ENCODE measurements at places on chromosomes 16 and 17.

DNA sequence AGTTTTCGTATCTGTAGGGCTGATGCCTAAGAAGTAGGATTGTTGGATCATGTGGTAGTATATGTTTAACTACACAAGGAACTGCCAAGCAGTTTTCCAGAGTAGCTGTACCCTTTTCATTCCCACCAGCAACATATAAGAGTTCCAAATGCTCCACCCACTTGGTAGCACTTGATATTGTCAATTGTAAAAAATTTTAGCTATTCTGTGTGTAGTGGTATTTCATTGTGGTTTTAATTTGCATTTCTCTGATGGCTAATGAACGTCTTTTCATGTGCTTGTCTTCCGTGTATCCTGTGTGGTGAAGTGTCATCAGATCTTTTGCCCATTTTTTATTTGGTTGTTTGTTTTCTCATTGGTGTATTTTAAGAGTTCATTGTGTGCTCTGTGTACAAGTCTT is 69.7 kb downstream of the TANC2 start:
- DNase-seq: peak; percentile 64

GRCh38 chr17:12693640-12694039 is 27.9 kb downstream of the MYOCD start:
- DNase-seq: peak; percentile 43

DNA sequence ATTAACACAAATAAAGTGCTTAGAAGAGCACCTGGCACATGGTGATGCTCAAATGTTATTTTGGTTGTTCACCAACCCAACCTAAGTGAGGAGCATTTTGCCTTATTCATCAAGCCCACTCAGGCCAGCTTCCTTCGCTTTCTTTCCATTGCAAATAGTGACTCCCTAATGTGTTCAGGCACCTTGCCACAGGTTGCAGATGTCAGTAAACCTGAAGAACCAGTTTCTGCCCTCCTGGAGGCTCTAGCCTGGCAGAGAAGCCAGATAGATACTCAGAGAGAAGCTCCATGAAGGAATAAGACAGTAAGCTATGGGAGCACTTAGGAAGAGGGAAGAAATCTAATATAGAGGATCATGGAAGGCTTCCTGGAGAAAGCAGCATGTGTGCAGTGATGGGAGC is 23.9 kb downstream of the GPR139 start:
- DNase-seq: no peak

- DNase-seq: no peak
Observed at GRCh38 chr16:4922721-4923342, 14.1 kb downstream of the PPL start.

GRCh38 chr16:23679274-23679985 is 741 bp downstream of the PLK1 start:
- DNase-seq: peak; percentile 68

DNA sequence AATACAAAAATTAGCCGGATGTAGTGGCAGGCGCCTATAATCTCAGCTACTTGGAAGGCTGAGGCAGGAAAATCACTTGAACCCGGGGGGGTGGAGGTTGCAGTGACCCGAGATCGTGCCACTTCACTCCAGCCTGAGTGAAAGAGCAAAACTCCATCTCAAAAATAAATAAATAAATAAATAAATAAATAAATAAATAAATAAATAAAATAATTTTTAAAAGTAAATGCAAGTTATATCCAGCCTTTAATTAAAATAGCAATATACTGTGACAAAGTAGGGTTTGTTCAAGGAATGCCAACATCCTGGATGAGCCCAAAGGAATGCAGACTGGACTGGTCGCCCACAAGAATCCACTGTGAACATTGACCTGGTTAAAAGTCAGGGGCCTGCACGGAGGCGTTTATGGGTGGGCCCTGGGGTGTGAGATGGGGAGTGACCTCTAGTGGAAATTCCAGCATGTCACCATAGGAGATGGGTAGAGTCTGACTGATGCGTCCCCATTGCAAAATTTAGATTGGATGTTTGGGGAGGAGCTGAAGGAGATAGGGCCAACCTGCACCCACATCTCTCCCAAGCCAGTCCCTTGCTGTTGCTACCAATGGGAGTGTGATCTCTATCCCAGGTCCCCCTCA is 9.7 kb upstream of the PIK3R5 start:
- no peak for DNase-seq

DNA sequence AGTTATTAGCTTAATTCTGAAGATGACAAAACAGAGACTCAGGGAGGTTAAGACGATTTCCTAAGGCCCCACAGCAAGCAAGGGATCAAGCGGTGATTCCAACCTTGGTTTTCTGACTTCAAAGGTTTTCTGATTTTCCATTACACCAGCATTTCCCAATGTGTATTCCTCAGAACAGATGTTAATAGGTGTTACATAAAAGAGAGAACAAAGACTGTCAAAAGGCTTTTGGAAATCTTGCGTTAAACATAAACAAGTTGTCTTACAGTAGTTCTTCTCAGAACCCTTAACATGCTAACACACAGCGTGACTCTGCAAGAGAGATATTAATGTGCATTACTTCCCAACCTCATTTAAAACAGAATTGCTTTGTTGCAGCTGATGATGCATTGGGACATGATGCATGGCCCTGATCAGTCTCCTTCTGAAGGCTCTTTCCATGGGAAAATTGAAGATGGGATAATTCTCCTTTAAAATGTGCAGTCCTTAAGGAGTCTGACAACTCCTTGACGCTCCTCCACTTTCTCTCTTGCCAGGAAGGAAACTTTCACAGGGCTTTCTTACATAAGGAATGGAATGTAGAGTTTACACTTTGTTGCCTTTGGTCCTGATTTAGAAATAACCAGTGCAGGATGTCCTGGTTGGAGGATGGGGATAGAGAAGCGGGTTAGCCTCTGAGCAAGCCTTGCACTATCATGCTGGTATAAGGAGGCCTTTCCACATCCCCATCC is 21.5 kb upstream of the MMD start:
- DNase-seq: no peak

- no peak for DNase-seq
Observed at GRCh38 chr17:61254904-61255303, 144.7 kb upstream of the TBX2 start.

DNA sequence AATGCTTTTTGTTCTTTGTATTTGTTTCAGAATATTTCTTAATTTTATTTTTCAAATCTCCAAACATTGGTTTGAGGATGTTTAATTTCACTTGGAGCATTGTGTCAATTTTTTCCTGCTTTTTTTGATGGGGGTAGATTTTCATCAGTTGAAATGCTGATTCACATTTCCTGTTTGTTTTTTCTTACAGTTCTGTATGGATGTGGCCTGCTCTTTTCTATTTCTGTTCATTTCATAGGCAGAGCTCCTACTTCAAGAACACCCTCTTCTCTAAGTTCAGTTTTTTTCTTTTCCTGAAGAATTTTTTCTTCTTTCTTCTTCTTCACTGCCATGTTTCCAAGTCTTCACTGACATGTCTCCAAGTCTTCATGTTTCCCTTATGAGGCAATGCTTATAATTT is 8.8 kb downstream of the MBTD1 start:
- no peak for DNase-seq

- DNase-seq: no peak
Observed at GRCh38 chr17:73719588-73720071, 75.4 kb upstream of the SDK2 start.

DNA sequence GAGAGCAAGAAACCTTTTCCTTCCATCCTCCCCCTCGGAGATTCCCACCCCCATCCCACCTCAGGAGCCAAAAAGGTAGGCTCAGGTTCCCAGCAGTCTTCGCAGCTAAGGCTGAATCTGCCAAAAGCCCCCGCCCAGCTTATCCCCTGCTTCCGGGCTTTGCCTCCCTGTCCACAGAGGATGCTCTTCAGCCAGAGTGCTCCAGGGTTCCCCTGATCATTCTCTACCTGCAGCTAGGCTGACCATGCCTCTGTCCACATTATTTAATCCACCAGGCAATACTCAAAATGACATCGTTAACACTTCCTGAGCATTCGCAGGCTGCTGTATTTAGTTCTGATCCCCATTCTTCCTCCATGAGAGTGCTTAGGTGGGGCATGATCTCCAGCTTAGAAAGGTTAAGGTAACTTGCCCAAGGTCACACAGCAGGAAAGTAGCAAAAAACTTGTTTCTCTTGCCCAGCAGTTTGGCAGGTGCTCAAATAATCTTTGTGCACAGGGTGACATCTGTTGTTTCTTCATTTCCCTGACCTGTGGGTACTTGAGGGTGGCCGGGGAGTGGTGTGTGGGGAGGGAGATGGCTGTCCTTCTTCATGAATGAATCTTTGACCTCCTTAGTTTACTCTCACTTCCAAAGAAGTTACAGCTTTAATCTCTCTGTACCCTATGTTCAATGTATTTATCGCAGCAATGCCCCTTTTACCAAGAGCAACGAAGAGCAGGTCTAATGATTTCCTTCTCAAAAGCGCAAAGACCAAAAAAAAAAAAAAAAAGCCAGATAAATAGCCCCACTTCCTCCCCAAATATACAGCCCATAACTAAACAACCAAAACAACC is 848 bp upstream of the TBKBP1 start:
- DNase-seq: no peak

Data from fibroblast of skin of right biceps (primary cell).